Cerebellum (tissue), 4 donors: ENCODE measurements at places on chromosomes 2 and 18.

- DNase-seq, result no peak
Observed at GRCh38 chr2:220315098-220315823, 687.8 kb downstream of the SLC4A3 start.

GRCh38 chr2:147231607-147232006 is 613.2 kb upstream of the ACVR2A start:
- no peak for DNase-seq

GRCh38 chr18:46211816-46212215 is 107.6 kb downstream of the HAUS1 start:
- no peak for DNase-seq

DNA sequence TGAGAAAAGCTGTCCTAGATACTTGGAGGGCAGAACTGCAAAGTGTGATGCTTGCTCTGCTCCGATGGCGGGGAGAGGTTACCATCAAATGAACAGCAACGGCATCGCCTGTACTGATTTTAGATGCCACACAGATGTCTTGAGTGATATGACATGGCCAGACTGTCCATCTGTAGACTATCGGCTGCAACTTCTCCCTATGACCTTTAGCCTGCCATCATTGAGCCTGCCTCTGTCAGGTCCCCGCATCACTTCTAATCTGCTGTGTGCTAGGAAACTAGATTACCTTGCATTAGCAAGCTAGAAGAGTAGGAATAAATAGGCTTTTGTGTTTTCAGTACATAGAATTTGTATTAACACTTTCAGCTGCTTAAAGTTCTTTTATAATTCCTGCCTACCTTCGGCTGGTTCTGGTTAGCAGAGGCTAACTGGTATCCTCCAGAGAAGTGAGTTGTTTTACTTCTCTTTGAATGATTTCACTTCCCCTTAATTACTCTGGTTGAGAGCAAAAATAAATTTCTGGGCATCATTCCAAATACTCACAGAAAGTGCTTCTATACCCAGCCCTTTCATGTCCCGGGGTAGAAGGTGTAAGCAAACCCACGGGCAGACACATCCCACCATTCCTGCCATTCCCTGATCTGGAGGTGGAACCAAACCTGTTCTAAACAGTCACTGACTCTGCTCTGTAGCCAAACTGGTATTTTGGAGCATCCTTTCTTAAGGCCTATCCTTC is 24.0 kb downstream of the GAREM2 start:
- no peak for DNase-seq

GRCh38 chr2:203758841-203759689 is 52.6 kb downstream of the CD28 start:
- DNase-seq, result no peak

DNA sequence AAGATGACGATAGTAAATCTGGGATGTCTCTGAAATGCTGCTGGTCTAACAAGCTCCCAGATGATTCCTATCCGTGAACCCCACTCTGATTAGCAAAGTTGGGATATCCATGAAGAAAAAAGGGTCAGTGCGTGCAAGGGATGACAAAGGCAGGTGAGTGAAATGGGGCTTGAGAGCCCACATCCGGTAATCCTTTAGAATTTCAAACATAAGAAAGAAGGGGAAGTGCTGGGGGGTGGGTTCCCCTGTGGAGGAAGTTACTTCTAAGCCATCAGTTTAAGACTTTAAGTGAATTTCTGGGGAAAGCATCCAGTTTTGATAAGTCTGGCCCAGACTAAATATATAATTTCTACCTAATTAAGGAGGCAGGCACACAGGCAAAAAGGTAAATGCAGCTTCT is 209.5 kb downstream of the DPP10 start:
- DNase-seq, result no peak

- DNase-seq, result no peak
Observed at GRCh38 chr2:218815649-218816048, 16.0 kb downstream of the PRKAG3 start.

- peak; percentile 89 for DNase-seq
Observed at GRCh38 chr2:233387667-233388528, 33.6 kb downstream of the DGKD start.

DNA sequence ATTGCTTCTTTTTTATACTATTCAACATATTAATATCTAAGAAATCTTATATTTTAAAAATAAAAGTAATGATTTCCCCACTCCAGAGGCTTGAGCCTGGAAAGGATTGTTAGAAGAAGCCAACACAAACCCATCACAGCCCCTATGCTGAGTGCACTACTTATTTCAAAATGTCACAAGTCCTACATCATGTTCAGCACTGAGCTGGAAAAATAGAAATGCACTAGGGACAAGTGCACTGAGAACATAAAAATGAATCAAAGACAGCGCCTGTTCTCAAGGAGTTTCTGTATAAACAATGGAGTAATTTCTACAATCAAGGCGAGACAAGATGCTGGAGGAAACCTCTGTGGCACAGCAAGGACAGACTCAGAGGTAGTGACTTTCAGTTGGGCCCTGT is 155.0 kb downstream of the TXNL1 start:
- DNase-seq, result no peak

GRCh38 chr2:230666446-230666845 is 46.2 kb upstream of the CAB39 start:
- DNase-seq, result no peak

GRCh38 chr2:221488136-221488807 is 83.8 kb downstream of the EPHA4 start:
- DNase-seq, result no peak

DNA sequence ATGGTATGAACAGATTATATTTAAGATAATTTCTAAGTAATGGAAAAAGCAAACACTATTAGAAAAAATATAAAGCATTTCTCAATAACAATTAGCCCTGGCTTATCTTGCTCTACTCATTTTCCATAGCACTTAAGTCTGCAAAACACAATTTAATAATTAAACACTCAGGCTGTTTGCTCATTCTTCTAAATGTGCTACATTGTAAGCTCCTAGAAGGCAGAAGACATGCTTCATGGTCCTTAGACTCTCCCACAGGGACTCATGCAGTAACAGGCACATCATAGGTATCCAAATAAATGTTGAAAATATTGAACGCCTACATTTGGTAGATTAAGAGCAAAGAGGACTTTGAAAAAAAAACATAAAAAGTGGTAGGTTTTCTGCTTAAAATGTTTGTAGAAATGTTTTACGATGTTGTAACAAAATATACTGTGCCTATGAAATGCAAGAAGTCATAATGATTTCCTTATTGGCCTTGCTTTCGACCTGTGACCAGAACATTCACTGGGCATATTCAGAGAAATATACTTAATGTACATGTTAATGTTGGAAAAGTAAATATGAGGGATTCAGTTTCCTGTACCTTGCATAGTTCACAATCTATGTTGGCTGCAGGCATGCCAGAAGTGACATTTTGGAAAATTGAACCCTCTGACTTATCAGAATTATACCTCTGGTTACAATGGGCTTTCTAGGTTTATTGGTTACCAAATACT is 27.2 kb downstream of the G6PC2 start:
- DNase-seq, result no peak

DNA sequence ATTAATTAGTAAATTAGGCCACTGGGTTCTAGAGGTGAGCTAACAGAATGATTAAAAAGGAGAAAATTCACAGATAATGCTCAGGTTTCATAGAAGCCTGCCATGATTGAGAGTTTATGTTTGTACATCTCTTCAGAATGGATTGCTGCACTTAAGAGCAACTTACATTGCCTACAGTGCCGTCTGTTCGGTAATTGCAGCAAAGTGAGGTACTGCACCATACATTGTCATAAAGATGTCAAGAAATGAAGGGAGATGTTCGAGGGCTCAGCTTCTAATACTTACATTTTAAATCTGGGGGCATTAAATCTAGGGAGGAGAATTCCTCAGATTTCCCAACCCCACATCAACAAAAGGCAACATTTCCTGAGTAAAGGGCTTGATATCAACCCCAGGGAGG is 976.2 kb upstream of the FANCL start:
- no peak for DNase-seq

DNA sequence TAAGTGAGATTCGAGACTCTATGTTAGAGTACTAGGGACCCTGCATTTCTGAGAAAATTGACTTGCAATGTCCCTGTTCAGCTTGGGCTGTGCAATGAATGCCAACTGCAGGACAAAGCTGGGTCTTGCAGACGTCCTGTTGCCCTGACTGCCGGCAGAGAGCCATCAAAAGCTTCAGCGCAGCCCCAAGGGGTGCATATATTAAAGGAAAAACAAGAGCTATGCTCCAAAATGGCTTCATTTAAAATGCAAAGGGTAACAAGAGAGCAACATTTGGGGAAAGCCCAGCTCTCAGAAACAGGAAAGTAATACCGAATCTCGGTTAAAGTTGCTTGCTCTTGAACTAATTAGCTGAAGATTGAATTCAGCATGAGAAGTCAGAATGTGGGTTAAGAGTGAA is 110.9 kb upstream of the PNPT1 start:
- peak; percentile 8 for DNase-seq

- no peak for DNase-seq
Observed at GRCh38 chr18:10937743-10938640, 211.4 kb downstream of the PIEZO2 start.

DNA sequence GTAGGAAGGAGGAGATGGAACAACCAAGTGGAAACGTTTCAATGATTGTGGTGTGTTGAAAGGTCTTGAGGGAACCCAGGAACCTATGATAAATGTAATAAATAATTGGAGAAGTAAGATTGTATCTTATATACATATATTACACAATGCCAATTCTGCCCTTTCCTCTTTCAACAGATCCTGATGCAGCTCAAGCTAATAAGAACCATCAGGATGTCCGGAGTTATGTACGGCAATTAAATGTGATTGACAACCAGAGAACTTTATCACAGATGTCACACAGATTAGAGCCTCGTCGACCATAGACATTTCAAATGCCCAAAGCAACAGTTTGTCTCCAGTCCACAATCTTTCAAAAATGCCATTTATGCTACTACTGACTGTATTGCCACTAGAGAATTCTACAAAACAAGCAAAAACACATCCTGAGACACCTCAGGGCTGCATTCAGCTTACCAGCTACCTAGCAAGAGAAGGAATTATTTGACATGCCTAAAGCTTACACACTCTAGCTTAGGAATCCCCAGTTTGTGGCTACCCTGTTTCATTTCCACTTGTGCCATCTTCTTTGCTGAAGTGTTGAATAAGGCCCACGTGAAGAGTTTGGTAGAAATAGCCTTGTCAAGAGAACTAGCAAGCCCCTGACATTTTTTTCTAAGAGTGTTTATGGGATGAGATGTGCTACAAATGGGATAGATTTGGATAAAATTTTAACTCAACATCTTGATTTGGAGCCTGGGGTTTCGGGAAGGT is 24.0 kb upstream of the MAP3K20 start:
- no peak for DNase-seq

DNA sequence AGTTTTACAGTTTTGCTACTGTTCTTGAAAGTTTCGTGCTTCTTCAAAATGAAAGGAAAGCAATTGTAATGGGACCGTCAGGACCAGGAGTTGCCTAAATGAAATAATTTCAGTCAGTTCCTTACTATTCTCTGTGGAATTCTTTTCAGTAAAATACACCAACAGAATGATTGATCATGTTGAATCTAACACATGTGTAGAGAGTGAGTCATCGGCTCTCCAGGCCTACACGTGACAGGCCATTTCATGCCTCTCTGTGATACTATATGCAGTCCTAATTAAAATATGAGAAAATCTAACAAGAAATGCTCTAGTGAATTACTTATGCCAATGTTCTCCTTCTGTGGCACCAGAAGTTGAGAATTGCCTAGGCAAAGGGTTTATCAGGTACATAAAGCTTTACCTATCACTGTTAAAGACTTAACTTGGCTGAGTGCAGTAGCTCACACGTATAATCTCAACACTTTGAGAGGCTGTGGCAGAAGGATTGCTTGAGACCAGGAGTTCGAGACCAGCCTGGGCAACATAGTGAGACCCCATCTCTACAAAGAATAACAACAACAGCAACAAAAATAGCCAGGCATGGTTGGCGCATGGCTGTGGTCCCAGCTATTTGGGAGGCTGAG is 199.4 kb downstream of the LRRTM1 start:
- no peak for DNase-seq

DNA sequence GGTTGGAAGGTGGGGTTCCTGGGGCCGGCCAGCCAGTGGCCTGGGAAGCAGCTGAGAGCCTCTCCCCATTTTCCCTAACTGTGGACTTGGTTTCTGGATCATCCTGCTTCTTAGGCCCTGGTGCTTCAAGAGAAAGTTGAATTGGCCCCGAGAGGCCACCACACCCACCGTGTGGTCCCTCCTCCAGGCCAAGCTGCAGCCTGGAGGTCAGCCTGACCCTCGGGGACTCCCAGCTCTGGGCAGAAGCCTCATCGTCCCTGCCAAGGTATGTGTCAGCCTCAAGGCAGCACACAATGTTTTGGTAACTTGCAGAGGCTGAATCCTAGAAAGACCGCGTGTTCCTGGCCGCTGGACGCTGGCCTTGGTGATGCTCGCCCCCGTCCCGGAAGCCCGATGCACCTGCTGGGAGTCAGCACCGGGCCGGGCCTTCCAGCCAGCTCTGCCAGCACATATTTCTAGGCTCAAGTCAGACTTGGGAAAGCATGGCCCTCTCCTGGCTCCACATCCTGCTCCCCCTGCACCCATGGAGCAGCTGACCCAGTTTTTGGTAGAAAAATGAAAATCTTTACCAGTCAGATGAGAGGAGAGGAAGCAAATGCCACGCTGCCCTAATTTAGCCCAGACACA is 72.6 kb downstream of the ACTR2 start:
- DNase-seq, result peak; percentile 74

- no peak for DNase-seq
Observed at GRCh38 chr2:32485399-32485798, 128.6 kb downstream of the BIRC6 start.

DNA sequence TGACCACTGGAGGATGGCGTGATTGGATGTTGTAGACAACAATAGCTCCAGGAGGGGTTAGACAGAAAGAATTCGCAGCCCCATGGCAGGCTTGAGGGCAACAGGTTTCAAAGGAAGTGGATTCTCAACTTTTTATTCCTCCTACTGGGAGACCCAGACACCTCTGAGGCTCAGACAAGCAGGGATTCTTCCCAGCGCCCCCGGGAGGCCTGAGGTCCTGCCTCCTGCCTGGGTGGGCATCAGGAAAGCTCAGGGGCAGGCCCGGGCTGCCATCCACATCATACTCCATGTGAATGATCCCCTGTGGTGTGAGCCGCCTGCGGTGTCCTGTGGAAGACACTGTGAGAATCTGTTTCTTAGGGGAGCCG is 203.5 kb downstream of the CYP26B1 start:
- DNase-seq, result no peak

GRCh38 chr2:237752761-237753165 is 45.8 kb upstream of the RBM44 start:
- no peak for DNase-seq

GRCh38 chr2:203567691-203568090 is 32.6 kb upstream of the RAPH1 start:
- DNase-seq, result no peak

GRCh38 chr2:73503992-73504570 is 118.4 kb downstream of the ALMS1 start:
- DNase-seq, result no peak

- DNase-seq, result no peak
Observed at GRCh38 chr18:6478121-6478520, 63.4 kb upstream of the L3MBTL4 start.

DNA sequence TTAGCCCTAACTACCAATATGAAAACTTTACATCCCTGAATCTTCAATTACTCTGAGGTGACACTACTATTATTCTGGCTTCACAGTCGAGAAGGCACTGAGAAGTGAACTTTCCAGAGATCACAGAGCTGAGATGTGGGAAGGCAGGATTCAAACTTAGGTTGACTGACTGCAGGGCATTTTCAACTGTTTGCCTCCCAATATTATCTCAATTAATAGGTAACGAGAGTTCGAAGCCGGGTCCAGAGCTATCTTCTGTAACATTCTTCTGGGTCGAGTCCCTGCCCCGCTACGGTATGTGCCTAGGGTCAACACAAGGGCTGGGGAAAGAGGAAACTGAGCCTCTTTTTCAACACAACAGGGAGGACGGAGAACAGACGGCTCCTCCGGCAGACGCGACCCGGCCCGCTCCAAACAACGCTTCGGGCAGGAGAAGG is 740 bp downstream of the CHMP3 start:
- DNase-seq, result no peak
